ENCODE measurements at places on chromosomes 11 and 22.

GRCh38 chr11:119700030-119700429 lies 29.0 kb downstream of the NECTIN1 start:
- H3K36me3 ChIP-seq, result no peaks in the 10 kb centered on the region
- no peak for DNase-seq
- H3K4me3 ChIP-seq, result no peak overlapping the region

DNA sequence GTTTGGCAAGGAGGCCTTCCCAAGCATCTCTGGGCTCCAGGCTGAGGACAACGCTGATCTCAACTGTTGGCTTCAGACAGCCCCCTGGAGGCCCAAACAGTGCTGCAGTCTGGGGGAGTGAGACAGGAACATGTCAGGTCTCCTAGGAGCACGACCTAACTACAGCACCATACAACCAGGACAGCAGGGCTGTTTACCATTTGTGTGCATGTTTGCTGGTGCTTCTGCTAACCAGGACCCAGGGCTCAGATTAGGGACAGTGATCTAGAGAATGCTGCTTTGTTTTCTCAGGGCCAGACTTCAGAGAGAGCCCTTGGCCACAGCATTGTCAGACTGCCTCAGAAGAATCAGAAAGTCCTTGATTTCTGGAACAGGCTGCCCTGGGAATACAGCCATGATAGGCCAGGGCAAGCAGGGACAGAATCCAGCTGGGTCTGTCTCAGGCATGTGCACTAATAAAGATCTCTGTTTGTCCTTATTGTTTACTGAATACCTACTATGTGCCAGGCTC lies 126.5 kb downstream of the VPREB1 start:
- H3K4me3 ChIP-seq, result no peak overlapping the region
- H3K27me3 ChIP-seq, result peaks cover 40% of the 10 kb centered on the region
- no peaks in the 10 kb centered on the region for H3K36me3 ChIP-seq
- DNase-seq, result no peak
- H3K27ac ChIP-seq, result no peak overlapping the region

- H3K4me3 ChIP-seq, result no peak overlapping the region
- H3K27me3 ChIP-seq, result no peaks in the 10 kb centered on the region
- DNase-seq, result no peak
- H3K4me1 ChIP-seq, result no peaks in the 10 kb centered on the region
These were observed 23.9 kb downstream of the DLG2 start for GRCh38 chr11:85603220-85603619.

DNA sequence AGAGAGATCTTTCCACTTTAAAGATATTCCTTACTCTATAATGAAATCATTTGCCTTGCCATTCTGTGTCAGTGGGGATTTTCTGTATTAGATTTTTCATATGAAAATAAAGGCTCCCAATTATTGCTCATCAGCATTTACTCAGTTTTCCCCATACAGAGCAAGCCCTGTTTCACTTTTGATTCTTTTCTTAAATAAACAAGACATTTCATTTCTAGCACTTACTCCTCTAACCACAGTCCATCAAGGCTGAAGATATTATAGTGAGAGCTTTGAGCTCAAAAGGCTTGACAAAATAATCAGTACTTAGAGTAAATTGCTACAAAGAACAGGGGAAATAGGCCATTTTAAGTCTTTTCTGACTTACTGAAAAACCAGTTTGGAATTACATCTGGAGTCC lies 385.1 kb downstream of the LRRC4C start:
- no peaks in the 10 kb centered on the region for H3K4me1 ChIP-seq
- H3K27me3 ChIP-seq, result no peaks in the 10 kb centered on the region
- no peaks in the 10 kb centered on the region for H3K36me3 ChIP-seq
- H3K4me3 ChIP-seq, result no peak overlapping the region
- no peak overlapping the region for H3K27ac ChIP-seq

- no peak overlapping the region for H3K4me3 ChIP-seq
- DNase-seq, result no peak
- no peaks in the 10 kb centered on the region for H3K27me3 ChIP-seq
- H3K27ac ChIP-seq, result no peak overlapping the region
These were observed 49.1 kb downstream of the COMMD9 start for GRCh38 chr11:36240173-36240572.

DNA sequence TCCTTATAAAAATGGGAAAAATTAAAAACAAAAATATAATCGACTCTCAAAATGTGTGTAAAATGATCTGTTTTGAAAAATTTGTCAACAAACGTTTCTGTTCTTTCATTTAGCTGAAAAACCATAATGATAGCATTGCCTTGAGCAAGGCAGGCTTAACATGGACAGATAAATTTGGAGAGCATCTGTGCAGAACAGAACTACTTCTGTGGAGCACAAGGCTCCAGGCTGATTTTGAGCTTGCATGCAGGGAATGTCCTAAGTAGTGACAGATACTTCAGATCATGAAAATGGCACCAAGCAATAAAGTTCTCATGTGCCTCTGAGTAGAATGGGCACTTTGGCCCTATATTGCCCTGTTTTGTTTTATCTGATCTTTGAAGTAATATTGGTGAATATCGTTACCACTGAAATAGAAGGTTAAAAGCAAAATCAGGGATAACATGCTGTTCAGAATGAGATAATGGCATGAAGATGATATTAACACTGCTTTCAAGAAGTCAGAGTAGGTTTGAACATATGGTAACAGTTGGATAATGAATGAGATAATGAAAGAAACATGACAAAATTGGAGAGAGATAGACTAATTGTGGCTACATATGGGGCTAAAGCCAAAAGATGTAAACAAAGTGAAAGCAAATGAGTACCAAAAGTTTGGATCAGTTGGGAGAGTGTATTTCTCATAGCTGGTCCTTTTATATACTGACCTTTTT lies 730.5 kb upstream of the CCDC179 start:
- no peaks in the 10 kb centered on the region for H3K27me3 ChIP-seq
- no peak overlapping the region for H3K27ac ChIP-seq
- no peaks in the 10 kb centered on the region for H3K36me3 ChIP-seq
- H3K4me1 ChIP-seq, result no peaks in the 10 kb centered on the region
- DNase-seq, result no peak
- no peak overlapping the region for H3K4me3 ChIP-seq

DNA sequence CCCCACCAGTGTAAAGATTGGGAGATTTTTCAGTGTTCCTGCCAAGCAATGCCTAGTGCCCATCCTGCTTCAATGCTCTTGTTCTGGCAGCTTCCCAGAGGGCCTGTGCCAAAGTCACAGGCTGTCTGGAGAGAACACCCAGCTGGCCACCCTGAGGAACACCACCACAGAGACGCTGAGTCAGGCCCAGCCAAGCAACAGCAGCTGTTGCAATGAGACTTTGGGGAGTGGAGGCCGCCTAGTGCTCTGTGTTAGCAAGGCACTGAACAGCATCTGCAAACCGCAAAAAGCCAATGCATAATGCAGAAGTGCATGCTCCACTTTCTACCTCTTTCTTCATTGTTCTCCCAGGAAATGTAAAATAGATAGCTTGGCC lies 168.1 kb downstream of the NXPE2 start:
- H3K27ac ChIP-seq, result no peak overlapping the region
- no peaks in the 10 kb centered on the region for H3K4me1 ChIP-seq
- H3K36me3 ChIP-seq, result no peaks in the 10 kb centered on the region
- H3K4me3 ChIP-seq, result no peak overlapping the region

- H3K27ac ChIP-seq, result no peak overlapping the region
- H3K27me3 ChIP-seq, result no peaks in the 10 kb centered on the region
- no peaks in the 10 kb centered on the region for H3K4me1 ChIP-seq
- no peak overlapping the region for H3K4me3 ChIP-seq
- no peak for DNase-seq
- H3K36me3 ChIP-seq, result no peaks in the 10 kb centered on the region
These were observed 65.9 kb downstream of the PGR start for GRCh38 chr11:101063706-101064105.

DNA sequence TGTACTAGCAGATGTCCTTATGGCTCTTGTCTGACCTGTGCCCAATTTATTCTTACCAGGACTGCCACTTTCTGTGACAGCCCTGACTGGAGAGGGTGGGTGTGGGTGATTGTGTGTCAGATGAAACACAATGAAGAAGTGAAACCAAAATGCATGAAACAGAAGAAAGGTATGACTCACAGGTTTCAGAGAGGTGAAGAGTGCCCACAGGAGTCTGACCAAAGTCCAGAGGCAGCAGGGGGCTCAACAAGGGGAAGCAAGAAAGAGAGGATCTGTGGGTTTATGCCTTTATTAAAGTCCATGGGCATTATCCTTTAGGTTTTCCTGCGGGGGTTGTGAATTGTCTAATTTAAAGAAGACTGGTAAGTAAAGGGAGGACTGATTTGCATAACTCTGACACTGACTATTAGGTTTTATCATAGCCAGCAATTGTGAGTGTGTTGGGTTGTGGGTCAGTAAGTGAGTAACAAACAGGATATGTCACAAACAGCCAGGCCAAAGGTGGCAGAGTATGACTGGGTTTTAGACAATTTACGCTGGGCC lies 3.9 kb upstream of the OR4C6 start:
- H3K27me3 ChIP-seq, result no peaks in the 10 kb centered on the region
- DNase-seq, result no peak
- H3K4me3 ChIP-seq, result no peak overlapping the region
- H3K27ac ChIP-seq, result no peak overlapping the region
- H3K36me3 ChIP-seq, result no peaks in the 10 kb centered on the region
- H3K4me1 ChIP-seq, result no peaks in the 10 kb centered on the region

DNA sequence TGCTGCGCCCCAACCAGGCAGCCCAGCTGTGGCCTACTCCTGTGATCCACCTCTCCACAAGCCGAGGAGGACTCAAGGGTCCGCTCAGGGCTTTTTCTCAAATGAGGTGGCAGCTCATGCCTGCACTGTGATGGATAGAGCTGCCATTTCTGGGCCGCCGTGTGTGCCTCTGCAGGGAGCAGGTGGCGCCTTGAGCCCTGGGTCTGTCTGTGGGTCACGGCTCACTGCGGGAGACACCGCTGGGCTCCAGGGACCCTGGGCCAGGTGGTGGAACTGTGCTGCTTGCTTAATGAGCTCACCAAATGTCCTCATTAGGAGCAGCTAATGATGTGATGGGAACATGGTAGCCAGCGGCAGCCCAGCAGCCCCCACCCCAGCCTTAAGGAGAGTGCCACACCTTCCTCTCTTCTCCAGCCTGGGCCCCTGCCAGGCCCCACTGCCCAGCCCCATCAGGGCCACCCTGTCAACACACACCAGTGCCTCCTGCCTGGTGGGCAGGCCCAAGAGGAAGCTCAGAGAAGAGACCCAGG lies 50.8 kb downstream of the DHCR7 start:
- no peak overlapping the region for H3K4me3 ChIP-seq
- H3K36me3 ChIP-seq, result no peaks in the 10 kb centered on the region
- no peak for DNase-seq
- no peaks in the 10 kb centered on the region for H3K4me1 ChIP-seq
- H3K27me3 ChIP-seq, result peaks cover 23% of the 10 kb centered on the region

GRCh38 chr22:26404851-26405421 lies 24.1 kb upstream of the ASPHD2 start:
- no peaks in the 10 kb centered on the region for H3K4me1 ChIP-seq
- H3K4me3 ChIP-seq, result no peak overlapping the region
- H3K27ac ChIP-seq, result no peak overlapping the region
- no peaks in the 10 kb centered on the region for H3K36me3 ChIP-seq
- no peak for DNase-seq
- H3K27me3 ChIP-seq, result peaks cover 18% of the 10 kb centered on the region

DNA sequence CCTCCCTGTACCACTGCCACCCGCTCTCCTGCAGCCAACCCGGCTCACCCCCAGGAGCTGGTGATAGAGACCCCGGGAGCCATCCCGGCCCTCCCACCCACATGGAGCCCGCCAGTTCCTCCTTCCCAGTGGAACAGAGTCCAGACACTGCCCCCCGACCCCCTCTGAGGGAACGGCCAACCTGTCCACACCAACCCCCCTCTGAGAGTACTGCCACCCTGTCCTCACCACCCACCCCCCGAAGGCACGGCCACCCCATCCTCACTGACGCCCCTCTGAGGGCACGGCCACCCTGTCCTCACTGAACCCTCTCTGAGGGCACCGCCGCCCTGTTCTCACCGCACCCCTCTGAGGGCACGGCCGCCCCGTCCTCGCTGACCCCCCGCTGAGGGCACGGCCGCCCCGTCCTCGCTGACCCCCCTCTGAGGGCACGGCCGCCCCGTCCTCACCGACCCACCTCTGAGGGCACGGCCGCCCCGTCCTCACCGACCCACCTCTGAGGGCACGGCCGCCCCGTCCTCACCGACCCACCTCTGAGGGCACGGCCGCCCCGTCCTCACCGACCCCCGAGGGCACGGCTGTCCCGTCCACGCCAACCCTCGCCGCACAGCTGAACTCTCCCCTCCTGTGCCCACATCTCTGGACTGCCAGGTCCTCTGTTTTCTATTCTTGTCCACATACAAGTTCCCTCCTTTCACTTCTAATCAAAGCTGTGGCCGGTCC lies 18.0 kb downstream of the TOLLIP start:
- DNase-seq, result no peak
- no peaks in the 10 kb centered on the region for H3K4me1 ChIP-seq
- no peaks in the 10 kb centered on the region for H3K27me3 ChIP-seq
- no peaks in the 10 kb centered on the region for H3K36me3 ChIP-seq
- H3K27ac ChIP-seq, result no peak overlapping the region

DNA sequence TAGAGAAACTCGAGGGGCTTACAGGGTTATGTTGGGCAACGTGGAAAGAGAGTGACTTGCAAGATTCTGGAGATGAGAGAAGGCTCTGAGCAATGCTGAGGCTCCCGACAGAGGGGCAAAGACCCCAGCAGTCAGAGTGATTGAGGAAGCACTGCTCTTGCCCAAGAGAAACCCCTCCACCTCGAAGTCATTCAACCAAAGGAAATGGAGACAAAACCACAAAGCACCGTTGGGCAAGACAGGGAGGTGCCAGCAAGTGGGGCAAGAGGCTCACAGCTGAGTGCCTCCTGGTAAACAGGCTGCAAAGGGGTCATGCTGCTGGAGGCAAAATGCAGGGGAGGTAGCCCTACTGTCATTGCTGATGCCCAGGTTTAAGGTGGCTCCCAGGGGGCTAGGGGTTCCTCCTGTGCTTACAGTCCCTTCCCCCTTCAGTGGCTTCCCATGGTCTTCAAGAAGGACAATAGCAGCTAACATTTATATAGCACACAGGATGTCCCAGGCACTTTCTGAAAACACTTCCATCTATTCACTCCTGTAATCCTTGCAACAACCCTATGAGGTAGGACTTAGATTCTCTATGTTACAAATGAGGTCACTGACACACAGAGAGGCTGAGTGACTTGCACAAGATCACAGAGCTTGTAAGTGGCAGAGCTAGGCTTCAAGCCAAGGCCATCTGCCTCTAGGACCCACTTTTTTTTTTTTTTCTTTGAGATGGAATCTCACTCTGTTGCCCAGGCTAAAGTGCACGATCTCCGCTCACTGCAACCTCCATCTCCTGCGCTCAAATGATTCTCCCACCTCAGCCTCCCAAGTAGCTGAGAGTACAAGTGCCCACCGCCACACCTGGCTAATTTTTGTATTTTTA lies 18.1 kb upstream of the MYH9 start:
- no peaks in the 10 kb centered on the region for H3K27me3 ChIP-seq
- no peak overlapping the region for H3K27ac ChIP-seq
- no peaks in the 10 kb centered on the region for H3K36me3 ChIP-seq

- no peak for DNase-seq
- H3K36me3 ChIP-seq, result no peaks in the 10 kb centered on the region
- H3K27me3 ChIP-seq, result no peaks in the 10 kb centered on the region
- H3K27ac ChIP-seq, result no peak overlapping the region
- 0 out of 2 replicates have a peak, but pooled peaks cover 4% of the 10 kb centered on the region for H3K4me1 ChIP-seq
These were observed 86.4 kb downstream of the GRK3 start for GRCh38 chr22:25650833-25651232.

Data from HCT116 (cell line).